ENCODE measurements at places on chromosomes 4 and X.

DNA sequence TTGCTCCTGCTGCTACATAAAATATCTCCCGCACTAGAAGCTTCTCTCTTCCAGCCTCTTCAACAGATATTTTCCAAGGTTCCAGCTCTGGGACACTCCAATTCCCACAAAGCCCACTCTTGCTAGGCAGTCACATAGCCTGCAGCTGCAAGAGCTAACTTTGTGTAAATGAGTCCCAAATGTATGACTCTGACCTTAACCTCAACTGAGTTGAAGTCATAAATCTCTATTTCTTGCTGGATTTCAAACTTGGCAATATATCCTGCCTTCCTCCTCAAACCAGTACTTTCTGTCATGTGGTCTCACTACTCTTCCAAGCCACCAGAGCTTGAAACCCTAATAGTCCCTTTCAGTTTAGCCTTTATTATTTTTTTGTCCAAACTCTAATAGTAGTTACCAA is 315.4 kb upstream of the GRIA3 start:
- no peaks in the 10 kb centered on the region for H3K4me1 ChIP-seq
- no peak overlapping the region for H3K27ac ChIP-seq
- DNase-seq: no peak
- no peaks in the 10 kb centered on the region for H3K36me3 ChIP-seq
- H3K4me3 ChIP-seq: no peak overlapping the region

- H3K4me3 ChIP-seq: no peak overlapping the region
- H3K27ac ChIP-seq: no peak overlapping the region
- no peaks in the 10 kb centered on the region for H3K4me1 ChIP-seq
- no peaks in the 10 kb centered on the region for H3K36me3 ChIP-seq
- DNase-seq: no peak
These were observed 1.9 kb upstream of the PPBP start for GRCh38 chr4:73989928-73990327.

GRCh38 chr4:183356931-183357675 is 34.9 kb upstream of the CLDN24 start:
- H3K36me3 ChIP-seq: no peaks in the 10 kb centered on the region
- no peak overlapping the region for H3K4me3 ChIP-seq
- H3K27me3 ChIP-seq: no peaks in the 10 kb centered on the region
- no peaks in the 10 kb centered on the region for H3K4me1 ChIP-seq

- H3K27me3 ChIP-seq: no peaks in the 10 kb centered on the region
- H3K36me3 ChIP-seq: no peaks in the 10 kb centered on the region
- no peak for DNase-seq
- H3K4me3 ChIP-seq: no peak overlapping the region
These were observed 96.0 kb downstream of the EFHC2 start for GRCh38 chrX:44247468-44247867.

GRCh38 chr4:101784957-101785356 is 5.6 kb upstream of the BANK1 start:
- no peak for DNase-seq
- no peaks in the 10 kb centered on the region for H3K36me3 ChIP-seq
- no peaks in the 10 kb centered on the region for H3K4me1 ChIP-seq
- H3K27ac ChIP-seq: no peak overlapping the region
- H3K4me3 ChIP-seq: no peak overlapping the region

- no peak overlapping the region for H3K4me3 ChIP-seq
- no peaks in the 10 kb centered on the region for H3K4me1 ChIP-seq
- no peak for DNase-seq
These were observed 928 bp downstream of the GYG2 start for GRCh38 chrX:2829469-2830246.

DNA sequence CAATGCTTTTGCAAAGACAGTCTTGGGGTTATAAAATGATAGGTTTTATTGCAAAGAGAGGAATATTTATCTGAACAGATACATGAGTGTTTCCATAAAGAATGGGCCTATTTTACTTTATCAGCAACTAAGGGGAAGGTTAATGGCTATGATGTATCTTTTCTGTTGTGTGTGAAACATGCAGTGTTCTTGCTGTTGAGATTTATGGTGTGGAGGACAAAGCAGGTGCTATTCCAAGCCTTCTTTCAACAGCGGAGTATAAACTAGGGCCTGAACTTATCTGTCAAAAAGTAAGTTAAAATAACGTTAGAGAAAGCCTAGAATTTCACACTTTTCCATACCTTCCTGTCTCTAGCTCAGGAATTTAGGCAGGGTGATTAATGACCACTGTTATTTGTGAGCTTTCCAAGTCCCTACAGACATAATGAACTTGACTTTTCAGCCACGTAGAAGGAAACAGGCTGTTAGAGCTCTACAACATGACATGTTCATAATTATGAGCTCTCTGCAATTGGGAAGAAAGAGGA is 411.4 kb downstream of the IL1RAPL1 start:
- no peaks in the 10 kb centered on the region for H3K4me1 ChIP-seq
- DNase-seq: no peak
- H3K4me3 ChIP-seq: no peak overlapping the region
- no peaks in the 10 kb centered on the region for H3K27me3 ChIP-seq
- no peaks in the 10 kb centered on the region for H3K36me3 ChIP-seq
- no peak overlapping the region for H3K27ac ChIP-seq

DNA sequence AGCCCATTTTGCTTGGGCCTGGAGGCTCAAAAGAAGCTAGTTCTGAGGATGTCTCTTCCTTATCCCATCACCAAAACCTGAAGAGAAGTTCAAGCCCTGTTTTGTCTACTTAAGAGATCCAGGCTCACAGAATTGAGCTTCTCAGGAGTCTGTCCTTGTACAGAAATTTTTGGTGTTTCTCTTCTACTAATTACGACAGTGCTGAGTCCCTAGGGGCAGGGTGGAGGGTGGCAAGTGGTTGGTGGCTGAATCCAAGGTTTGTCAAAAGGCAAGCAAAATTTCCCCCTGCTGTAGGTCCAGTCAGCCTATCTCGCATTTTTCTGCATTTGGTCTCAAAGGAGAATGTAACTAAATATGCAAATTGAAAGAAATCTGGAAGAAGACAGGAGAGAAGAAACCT is 377.9 kb downstream of the SMARCA1 start:
- no peaks in the 10 kb centered on the region for H3K4me1 ChIP-seq
- H3K36me3 ChIP-seq: no peaks in the 10 kb centered on the region
- H3K27me3 ChIP-seq: no peaks in the 10 kb centered on the region
- DNase-seq: no peak

DNA sequence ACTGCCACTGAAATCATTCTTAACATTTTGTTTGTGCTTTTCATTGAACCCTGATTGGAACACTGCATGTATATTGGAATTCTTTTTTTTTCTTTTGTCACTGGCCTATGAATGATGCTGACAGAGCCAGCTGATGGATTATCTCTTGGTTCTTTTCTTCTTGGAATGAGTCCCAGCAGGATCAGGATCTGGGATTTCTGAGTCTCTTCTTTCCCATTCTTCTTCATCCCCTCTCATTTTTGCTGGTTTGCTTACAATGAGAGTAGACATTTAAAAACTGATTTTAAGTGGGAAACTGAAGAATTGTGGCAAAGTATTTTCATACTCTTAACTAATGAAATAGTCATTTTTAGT is 9.0 kb downstream of the DCUN1D4 start:
- no peak overlapping the region for H3K4me3 ChIP-seq
- H3K27ac ChIP-seq: no peak overlapping the region
- H3K27me3 ChIP-seq: no peaks in the 10 kb centered on the region
- no peaks in the 10 kb centered on the region for H3K36me3 ChIP-seq
- H3K4me1 ChIP-seq: peaks cover 8% of the 10 kb centered on the region

DNA sequence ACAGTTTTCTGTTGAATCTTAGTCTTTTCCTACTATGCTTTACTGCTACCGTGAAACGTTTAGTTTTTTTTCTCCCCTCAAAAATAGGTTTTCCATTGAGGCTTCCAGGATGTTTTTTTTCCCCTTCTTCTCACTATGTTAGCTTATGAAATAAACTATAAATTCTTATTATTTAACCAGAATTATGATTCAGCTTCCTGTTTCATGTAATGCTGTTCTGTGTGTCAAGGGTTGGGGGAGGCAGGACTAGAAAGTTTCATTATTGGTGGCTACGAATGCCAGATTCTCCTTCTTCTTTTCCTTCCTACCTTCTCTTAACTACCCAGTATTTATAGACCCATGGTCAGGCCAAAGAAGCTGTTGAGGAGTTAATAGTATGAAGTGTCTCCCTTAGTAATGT is 11.8 kb downstream of the CLCN5 start:
- no peaks in the 10 kb centered on the region for H3K27me3 ChIP-seq
- H3K4me1 ChIP-seq: no peaks in the 10 kb centered on the region
- H3K4me3 ChIP-seq: no peak overlapping the region
- H3K36me3 ChIP-seq: no peaks in the 10 kb centered on the region
- DNase-seq: no peak

DNA sequence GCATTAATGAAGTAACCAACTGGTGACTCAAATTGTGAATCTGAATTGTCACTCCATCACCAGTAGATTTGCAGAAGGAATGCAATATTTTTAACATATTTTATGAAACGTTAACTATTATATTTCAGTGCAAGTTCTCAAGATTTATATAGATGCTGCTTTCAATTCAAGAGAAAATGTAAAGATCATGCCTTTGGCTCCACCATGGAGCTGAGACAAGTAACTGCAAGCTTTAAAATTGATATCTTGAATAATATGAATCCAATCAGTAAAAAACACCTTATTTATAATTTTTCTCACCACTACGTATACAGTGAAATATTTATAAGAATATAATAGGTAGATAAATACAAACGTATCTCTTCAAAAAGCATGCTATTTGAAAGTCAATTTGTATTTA is 27.8 kb upstream of the GALNTL6 start:
- no peak overlapping the region for H3K4me3 ChIP-seq
- H3K27ac ChIP-seq: no peak overlapping the region
- no peaks in the 10 kb centered on the region for H3K4me1 ChIP-seq
- H3K36me3 ChIP-seq: no peaks in the 10 kb centered on the region

GRCh38 chr4:146222313-146222712 is 8.0 kb downstream of the REELD1 start:
- no peaks in the 10 kb centered on the region for H3K4me1 ChIP-seq
- H3K4me3 ChIP-seq: no peak overlapping the region
- no peak for DNase-seq
- no peaks in the 10 kb centered on the region for H3K27me3 ChIP-seq
- no peak overlapping the region for H3K27ac ChIP-seq
- no peaks in the 10 kb centered on the region for H3K36me3 ChIP-seq

- H3K27ac ChIP-seq: no peak overlapping the region
- no peak for DNase-seq
- no peaks in the 10 kb centered on the region for H3K4me1 ChIP-seq
- H3K27me3 ChIP-seq: no peaks in the 10 kb centered on the region
- H3K36me3 ChIP-seq: no peaks in the 10 kb centered on the region
These were observed 7.6 kb upstream of the TLR2 start for GRCh38 chr4:153676486-153676885.

DNA sequence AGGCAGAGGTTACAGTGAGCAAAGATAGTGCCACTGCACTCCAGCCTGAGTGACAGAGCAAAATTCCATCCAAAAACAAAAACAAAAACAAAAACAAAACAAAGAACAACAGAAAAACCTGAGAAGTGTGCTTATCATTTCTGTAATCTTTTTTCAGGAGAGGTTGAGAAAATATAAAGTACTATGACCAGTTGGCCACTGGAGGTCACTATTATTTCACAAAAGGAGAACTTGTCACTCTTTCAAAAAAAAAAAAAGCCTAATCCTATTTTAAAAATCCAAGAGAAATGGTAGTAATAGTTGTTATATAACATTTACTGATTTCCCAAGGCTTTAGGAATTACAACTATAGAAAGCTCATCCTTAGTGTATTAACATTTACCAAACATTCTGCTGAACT is 24.9 kb upstream of the RNF150 start:
- H3K4me1 ChIP-seq: no peaks in the 10 kb centered on the region
- no peaks in the 10 kb centered on the region for H3K27me3 ChIP-seq
- no peak overlapping the region for H3K4me3 ChIP-seq
- H3K36me3 ChIP-seq: no peaks in the 10 kb centered on the region

- no peaks in the 10 kb centered on the region for H3K27me3 ChIP-seq
- DNase-seq: no peak
- no peaks in the 10 kb centered on the region for H3K4me1 ChIP-seq
- H3K36me3 ChIP-seq: no peaks in the 10 kb centered on the region
- H3K4me3 ChIP-seq: no peak overlapping the region
These were observed 68.5 kb downstream of the NPNT start for GRCh38 chr4:105963461-105964400.

DNA sequence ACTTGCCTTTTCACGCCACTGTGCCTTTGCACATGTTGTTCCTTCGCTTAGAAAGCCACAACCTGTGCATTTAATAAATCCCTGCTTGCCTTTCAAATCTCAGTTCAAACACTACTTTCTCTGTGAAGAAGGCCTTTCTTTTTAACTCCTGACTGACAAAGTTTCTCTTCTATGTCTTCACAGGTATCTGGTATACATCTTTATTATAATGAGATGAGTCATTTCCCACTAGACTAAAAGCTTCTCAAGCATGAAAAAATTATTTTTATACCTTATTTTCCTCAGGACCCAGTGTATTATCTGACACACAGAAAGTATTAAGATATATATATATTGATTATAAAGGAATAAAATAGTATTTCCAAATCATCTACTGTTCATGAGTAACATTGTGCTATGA is 189.9 kb downstream of the TBCK start:
- H3K4me1 ChIP-seq: no peaks in the 10 kb centered on the region
- H3K27ac ChIP-seq: no peak overlapping the region
- H3K4me3 ChIP-seq: no peak overlapping the region

DNA sequence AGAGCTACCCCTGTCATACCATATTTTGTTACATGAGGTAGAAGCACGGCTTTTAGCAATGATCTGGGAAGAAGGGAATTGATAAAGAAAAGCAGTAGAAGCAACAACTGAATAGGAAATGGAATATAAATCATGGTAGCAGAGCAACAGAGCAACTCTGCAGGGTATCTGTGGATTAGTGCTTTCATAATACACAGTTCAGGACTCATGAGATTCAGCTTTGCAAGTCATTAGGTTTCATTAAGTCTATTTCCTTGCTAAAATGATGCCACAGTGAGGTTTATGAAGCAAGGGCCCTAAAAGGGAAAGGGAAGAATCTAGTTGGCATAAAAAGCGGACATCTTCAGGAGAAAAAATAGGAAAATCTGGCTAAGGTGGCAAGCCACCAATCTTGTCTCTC is 45.6 kb upstream of the GRPR start:
- no peak overlapping the region for H3K4me3 ChIP-seq
- no peaks in the 10 kb centered on the region for H3K36me3 ChIP-seq
- DNase-seq: no peak
- no peak overlapping the region for H3K27ac ChIP-seq
- H3K4me1 ChIP-seq: no peaks in the 10 kb centered on the region

DNA sequence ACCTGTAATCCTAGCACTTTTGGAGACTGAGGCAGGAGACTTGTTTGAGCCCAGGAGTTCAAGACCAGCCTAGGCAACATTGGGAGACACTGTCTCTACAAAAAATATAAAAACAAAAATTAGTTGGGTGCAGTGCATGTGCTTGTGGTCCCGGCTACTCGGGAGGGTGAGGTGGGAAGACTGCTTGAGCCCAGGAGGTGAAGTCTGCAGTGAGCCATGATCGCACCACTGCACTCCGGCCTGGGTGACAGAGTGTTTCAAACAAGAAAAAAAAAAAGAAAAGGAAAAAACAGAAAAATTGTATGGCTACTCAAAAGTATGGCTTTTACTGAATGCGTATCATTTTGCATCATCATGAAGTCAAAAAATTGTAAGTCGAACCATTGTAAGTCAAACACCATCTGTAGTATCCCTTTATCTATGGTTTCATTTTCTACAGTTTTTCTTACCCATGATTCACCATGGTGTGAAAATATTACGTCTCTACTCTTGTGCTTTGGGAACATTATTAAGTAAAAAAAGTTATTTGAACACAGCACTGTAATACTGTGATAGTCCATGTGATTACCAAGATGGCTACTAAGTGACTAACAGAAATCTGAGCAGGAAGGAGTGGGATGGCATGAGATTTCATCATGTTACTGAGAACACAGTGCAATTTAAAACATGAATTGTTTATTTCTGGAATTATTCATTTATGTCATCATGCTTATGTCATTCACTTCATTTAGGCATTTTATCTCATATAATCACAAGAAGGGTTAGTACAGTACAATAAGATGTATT is 26.5 kb upstream of the MANBA start:
- DNase-seq: no peak
- H3K36me3 ChIP-seq: no peaks in the 10 kb centered on the region
- H3K4me1 ChIP-seq: no peaks in the 10 kb centered on the region
- H3K27ac ChIP-seq: no peak overlapping the region
